ENCODE measurements at places on chromosomes 12 and 14.

- DNase-seq: peak; percentile 51
Measured at GRCh38 chr12:14950421-14950820, 11.0 kb downstream of the ARHGDIB start.

DNA sequence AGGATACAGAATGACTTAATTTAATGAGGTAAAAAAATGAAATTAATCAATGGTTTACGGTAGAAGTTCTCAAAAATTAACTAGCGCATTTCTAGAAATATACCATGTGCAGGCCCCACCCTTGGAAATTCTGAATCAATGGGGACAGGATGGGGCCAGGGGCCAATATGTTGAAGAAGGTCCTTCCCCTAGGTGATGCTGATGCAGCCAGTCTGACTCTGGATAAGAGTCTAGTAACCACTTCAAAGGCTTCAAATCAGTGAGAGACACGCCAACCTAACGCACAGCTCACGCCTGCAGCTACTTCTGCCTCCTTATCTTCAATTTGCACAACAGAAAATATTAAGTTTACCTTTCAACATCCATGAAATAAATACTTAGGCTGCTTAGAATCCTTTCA lies 14.9 kb downstream of the GIT2 start:
- peak; percentile 55 for DNase-seq

GRCh38 chr14:81716953-81717352 lies 183.3 kb upstream of the SEL1L start:
- no peak for DNase-seq

DNA sequence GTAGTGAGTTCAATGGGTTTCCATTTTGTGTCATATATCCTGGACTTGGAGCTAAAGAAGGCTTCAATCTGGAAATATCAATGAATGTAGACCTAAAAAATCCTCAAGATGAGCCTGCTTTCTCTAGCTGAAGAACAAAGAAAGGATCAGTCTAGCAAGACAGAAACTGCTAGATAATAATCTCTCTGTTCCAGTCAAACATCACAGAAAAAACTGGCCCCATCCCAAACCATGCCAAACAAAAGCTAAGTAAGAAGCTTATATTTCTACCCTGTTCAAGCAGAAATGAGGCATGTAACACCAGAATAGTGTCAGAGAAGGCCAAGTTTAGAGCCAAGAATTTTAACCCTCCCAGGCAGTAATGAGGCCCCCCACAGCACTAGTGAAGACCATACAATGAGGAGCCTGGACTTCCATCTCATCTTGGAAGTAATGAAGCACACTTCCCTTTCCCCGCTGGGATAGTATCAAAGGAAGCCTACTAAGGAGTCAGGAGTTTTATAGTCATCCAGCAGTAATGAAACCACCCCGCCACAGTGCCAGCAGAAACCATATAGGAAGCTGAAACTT lies 95.8 kb downstream of the NELL2 start:
- no peak for DNase-seq

DNA sequence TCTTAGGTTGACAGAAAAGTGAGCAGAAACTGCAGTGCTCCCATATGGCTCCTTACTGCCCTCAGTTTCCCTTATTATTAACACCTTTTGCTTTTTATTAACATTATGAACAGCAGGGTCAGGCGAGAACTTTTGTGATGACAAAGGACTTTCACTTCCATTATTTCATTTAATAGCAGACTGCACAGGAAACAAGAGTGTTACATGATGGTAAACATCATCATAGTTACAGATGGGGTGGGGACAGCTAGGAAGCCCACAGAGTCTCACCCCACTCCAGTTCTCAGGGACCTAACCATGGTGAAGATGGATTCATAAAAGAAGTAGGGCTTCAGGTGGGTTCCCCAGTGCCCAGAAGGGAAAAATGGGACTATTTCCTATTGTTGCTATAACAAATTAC lies 110.1 kb upstream of the PELI2 start:
- DNase-seq: no peak

DNA sequence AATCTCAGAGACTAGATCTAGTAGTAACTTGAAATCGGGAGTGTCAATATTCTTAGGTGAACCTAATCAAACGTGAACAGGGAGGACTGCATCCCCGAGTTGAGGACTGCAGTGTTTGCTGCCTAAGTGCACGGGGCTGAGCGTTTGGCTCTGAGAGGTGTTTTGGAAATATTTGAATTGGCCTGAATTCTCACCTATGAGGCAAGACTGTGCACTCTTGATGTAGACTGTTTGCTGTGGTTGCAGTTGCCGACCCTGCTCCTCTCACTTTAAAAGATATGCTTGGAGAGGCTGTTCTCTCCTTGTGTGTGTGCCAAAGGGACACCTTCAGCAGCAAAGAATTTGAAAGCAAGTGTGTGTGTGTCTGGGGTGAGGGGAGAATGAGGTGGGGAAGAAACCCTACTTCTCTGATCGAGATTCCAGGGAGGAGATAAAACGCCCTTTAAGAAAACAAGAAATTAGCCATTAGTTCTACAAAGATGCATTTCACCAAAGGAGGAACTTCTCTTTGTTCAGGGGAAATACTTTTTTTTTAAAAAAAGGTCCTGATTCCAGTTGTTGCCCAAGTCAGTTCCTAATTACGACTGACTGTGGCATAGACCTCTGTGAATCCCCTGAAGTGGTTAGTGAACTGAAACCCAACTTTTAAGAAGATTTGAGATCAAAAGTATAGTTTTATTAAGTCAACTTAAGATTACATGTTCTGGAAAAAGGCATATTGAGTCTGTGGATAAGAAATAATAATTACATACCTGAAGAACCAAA lies 106.6 kb downstream of the DYRK2 start:
- no peak for DNase-seq

DNA sequence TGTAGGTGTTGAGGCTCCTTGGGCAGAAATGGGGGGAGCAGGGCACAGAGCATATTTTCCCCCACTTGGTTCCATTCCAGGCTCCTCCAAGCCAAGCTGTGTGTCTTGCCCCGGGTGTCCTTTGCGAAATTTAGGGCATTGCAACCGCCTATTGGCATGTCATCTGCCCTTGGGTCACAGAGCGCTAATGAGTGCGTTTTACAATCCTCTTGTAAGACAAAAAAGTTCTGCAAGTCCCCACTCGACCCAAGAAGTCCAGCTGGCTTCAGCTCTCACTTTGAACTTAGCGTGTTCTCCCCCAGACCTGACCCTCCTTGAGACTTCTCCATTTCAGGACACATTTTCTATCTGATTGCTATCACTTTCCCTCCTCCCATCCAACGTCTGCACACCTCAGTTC lies 6.1 kb upstream of the LRTM2 start:
- DNase-seq: no peak

DNA sequence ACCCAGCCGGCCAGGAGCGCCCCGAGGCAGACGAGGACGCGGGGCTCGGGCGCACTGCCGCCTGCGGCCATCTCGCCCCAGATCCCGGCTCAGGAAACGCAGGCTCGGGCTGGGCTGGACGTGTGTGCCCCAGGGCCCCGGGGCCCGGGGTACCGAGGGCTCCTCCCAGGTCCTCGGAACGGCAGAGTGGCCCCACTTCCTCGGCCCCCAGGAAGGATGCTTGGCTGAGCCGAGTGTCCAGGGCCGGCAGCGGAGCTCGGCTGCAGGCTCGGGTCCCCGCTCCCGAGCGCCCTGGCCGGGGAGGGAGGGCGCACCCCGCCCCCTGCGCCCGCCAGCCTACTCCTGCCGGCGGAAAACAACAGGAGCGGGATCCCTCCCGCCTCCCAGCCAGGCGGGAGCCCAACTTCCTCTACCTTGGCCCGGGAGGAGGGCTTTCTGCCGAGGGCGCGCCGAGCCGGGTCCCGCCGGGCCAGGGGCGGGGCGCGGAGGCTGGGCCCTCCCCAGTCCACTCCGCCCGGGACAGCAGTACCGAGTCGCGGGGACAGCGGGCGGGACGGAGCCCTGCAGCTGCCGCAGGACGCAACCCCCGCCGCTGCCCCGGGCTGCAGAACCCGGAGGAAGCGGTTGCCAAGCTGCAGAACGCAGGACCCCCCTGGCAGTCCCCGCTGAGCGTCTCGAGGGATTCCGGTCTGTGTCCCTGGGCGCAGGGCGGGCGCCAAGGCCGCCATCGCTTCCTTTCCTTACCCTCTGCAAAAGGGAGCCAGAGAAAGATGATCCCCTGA lies at the start of gene VSIG10:
VSIG10 (minus strand) TSS at position 411 of the 782 bp plus-strand sequence; CDS start at position 71, 340 bp downstream.
- DNase-seq: no peak

DNA sequence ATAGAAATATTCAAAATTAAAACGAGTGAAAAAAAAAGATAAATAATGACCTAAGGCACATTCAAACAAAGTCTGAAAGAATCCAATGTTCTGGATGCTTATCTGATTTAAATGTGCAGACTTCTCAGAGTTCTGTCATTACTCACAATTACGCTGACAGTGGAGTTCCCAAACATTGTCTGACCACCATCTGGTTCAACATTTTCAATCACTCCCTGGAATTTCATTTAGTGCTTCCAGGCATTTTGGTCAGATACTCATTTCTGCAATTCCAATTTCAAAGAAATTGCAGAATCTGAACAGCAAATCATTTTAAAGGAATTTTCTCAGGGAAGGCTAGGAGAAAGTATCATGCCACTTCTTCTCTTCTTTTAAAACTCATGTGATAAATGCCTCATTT lies 398.2 kb upstream of the PDE3A start:
- DNase-seq: no peak

DNA sequence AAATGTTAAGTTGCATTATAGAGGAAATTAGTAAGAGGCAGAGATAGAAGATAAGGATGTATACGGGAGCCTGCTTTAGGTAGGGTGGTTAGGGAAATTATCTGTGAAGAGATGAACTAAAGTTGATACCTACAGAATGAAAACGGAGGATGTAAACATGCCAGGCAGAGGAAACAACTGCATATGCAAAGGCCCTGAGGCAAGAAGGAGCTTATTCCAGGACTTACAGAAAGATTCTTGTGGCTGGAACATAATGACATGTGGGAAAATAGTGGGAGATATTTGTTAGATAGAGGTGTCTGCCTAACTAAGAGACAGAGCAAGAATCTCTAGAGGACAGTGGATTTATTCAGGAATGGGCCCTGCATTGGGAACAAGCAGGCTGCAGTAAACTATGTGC lies 16.2 kb upstream of the SERPINA1 start:
- DNase-seq: no peak

DNA sequence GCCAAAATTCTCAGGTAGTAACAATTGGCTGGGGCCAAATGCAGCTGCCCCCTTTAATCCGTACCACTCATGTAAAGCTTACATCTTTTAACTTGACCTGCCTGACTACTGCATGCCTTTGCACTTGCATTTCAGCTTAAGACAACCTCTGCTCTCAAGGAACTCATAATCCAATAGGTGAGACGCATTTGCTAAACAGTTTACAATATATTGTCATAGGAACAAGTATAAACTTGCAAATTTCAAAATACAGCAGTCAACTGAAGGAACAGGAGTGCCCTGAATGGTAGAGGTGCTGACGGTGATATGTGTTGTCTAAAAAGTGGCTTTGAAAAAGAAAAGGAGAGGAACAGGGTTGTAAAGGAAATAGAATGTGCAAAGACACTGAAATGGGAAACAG lies 3.6 kb upstream of the BRMS1L start:
- DNase-seq: no peak

- DNase-seq: no peak
Measured at GRCh38 chr12:8816448-8817050, 5.9 kb upstream of the A2ML1 start.

DNA sequence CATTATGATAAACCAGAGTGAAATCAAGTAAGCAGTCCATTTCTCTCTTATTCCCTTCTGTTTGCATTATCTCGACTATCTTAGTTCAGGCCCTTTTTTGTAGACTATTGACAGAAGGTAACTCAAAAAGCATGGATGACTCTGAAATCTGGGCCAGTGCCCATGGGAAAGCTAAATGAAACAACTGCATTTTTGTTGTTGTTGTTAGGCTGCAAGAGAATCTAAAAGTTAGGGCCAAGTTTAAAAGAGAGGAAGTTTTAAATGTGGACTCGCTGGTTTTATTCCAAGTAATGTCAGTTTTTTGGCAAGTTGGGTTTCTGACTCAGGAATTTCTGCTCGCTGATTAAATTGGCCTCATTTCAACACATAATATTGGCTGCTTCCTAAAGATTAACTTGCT lies 201.1 kb downstream of the PIK3C2G start:
- no peak for DNase-seq

DNA sequence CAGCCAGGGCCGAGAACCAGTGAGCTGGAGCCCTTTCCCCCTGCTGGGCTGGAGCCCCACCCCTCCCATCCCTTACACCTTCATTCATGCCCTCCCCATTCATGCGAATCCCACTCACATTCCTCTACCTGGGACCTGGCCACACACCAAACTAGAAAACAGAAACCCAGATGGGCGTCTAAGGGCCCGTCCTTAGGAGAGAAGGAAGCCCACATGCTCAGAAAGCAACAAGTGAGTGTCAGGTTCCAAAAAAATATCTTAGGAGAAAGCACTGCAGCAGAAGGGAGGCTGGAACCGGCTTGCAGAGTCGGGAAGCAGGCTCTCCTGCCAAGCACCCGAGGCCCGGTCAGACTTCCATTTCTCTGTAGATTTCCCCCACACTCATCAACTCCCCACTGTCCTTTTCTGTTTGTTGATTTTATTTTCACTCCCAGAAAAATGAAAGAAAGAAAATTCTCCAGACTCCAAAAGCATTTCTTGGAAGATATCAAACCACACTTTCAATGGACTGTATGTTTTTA lies 13.6 kb downstream of the BCL11B start:
- no peak for DNase-seq

- DNase-seq: no peak
Measured at GRCh38 chr14:64775081-64775777, 71.0 kb downstream of the PLEKHG3 start.

DNA sequence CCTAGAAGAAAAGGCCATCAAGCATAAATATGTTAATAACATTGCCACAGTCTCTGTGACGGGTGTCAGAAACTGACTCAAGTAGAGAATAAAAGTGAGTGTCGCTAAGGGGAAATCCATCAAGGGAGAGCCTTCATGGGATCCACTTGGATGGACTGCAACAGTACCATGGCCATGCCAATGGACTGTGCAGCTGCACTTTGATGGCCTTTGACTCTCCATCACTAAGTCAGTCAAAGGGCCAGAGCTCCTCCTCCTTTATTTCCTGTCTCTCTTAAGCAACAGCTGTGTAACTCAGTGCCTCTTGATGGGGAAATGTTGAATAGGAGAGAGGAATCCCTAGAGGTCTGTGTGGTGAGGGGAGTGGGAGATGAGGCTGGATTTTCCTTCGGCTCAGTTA lies 335.2 kb downstream of the BMP4 start:
- DNase-seq: no peak

GRCh38 chr12:112848972-112849371 lies 57.4 kb downstream of the RPH3A start:
- no peak for DNase-seq

- DNase-seq: no peak
Measured at GRCh38 chr12:125408718-125409117, 343.5 kb downstream of the AACS start.

GRCh38 chr14:95406756-95407277 lies 87.1 kb upstream of the CLMN start:
- DNase-seq: no peak
